ENCODE measurements at places on chromosomes 3 and 15. TPM values are rescaled to one million over a fixed set of nuclear protein-coding genes. Genes with fewer than 3 reads are reported as not detected.

The DTX3L gene
- 12.8 TPM for total RNA-seq

The SPTSSB gene
- 1.9 TPM for total RNA-seq

GRCh38 chr3:45273681-45274515 is 47.8 kb upstream of the TMEM158 start:
- DNase-seq: no peak

DNA sequence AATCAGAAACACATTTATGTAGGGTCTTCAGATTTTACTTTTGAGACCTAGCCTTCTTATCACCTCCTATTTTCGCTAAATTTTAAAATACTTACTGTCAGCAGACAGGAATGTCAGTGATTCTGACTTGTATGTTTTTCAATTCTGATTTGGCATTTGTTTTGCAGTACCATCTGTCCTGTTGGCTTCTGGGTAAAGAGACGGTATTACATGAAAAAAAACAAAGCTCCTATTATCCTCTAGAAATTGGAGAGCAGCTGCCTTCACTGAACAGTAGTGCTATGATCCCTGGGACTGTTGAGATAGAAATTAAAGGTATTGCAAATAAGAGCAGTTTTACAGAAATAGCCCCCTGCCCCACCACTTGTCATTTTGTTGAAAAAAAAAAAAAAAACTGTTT is 8.4 kb downstream of the ARMC8 start:
- DNase-seq: no peak

DNA sequence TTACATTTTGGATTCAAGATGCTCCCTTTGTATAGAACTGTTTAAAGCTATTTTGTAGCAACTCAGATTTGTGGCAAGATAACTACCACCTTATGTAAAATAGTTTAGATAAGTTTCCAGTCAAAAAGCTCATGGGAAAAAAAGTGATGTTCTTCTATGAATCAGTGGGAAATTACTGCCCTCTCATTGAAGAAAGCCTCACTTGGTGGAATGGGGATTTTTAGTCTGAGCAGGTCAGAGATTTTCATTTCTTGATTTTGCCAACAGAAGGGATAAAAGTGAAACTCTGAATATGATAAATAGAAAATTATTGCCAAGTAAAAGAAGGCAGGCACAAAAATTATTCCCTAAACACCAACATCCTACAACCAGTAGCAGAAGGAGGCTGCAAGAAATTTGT is 25.8 kb upstream of the CSTA start:
- DNase-seq: no peak

- no peak for DNase-seq
Observed at GRCh38 chr3:19903649-19904048, 30.4 kb downstream of the EFHB start.

All from spinal cord (tissue), 10 donors.